ENCODE measurements at places on chromosomes 12 and 14. TPM values are rescaled to one million over a fixed set of nuclear protein-coding genes. Genes with fewer than 3 reads are reported as not detected.

SYNDIG1L gene
- not detected for total RNA-seq

MMP19 gene
- total RNA-seq = 1.9 TPM

GZMB gene
- total RNA-seq = 0.88 TPM

OTUB2 gene
- total RNA-seq = 0.93 TPM

WASHC3 gene
- 35.3 TPM for total RNA-seq

TMEM63C gene
- total RNA-seq = 0.07 TPM

RIMBP2 gene
- not detected for total RNA-seq

PTPN6 gene
- 18.8 TPM for total RNA-seq

BMP4 gene
- 2.1 TPM for total RNA-seq

CABP1 gene
- total RNA-seq = not detected

KERA gene
- total RNA-seq = not detected

SERPINA10 gene
- total RNA-seq = 400 TPM

ERP27 gene
- total RNA-seq = not detected

OS9 gene
- 190 TPM for total RNA-seq

SLC17A8 gene
- 0.51 TPM for total RNA-seq

KCNK13 gene
- 0.37 TPM for total RNA-seq

PHETA1 gene
- 14.8 TPM for total RNA-seq

GPR135 gene
- total RNA-seq = 1.3 TPM

INHBC gene
- total RNA-seq = 14.7 TPM

OTOGL gene
- total RNA-seq = not detected

LRRIQ1 gene
- not detected for total RNA-seq

TAS2R7 gene
- total RNA-seq = not detected

TMEM30B gene
- 4.5 TPM for total RNA-seq

PLEKHD1 gene
- total RNA-seq = not detected

AQP6 gene
- not detected for total RNA-seq

RECQL gene
- total RNA-seq = 12.4 TPM

AHNAK2 gene
- total RNA-seq = 12.2 TPM

IRAK3 gene
- total RNA-seq = 3.6 TPM

SLC25A47 gene
- total RNA-seq = 306 TPM

ADSS1 gene
- total RNA-seq = 50.5 TPM

LMNTD1 gene
- total RNA-seq = not detected

OR4Q2 gene
- total RNA-seq = not detected

HNF1A gene
- total RNA-seq = 9.8 TPM

GPR68 gene
- not detected for total RNA-seq

GPD1 gene
- total RNA-seq = 85.5 TPM

TSHR gene
- total RNA-seq = not detected

IL22 gene
- total RNA-seq = not detected
